ENCODE measurements at places on chromosomes 1 and 21.
A peak's percentile ranks its signal among the peaks of the same experiment; 100 is the strongest.

DNA sequence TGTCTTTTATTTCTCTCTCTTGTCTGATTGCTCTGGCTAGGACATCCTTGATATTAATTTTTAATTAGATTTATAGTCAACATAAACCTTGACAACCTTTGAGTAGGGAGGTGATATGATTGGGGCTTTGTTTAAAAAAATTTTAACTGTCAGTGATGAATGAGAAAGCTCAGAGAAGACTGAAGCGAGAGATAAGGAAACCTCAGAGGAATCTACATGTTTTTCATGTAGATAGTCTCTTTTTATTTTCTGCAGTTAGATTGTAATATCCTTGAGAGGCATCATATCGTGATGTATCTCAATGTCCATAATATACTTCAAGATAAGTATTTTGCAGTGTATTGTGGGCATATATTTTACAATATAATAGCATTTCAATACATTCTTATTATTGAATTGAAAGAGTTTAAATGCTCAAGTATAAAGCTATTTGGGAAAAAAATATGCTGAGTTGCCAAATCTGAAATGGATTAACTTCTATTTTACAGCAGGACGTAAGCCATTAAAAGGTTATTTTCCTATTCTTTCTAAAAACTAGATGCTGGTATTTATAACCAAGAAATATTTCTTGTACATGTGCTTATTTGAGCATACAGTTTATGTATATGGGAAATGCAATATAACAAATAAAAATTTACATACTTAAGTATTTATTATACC lies 802.4 kb upstream of the ADGRL4 start:
- DNase-seq: no peak

DNA sequence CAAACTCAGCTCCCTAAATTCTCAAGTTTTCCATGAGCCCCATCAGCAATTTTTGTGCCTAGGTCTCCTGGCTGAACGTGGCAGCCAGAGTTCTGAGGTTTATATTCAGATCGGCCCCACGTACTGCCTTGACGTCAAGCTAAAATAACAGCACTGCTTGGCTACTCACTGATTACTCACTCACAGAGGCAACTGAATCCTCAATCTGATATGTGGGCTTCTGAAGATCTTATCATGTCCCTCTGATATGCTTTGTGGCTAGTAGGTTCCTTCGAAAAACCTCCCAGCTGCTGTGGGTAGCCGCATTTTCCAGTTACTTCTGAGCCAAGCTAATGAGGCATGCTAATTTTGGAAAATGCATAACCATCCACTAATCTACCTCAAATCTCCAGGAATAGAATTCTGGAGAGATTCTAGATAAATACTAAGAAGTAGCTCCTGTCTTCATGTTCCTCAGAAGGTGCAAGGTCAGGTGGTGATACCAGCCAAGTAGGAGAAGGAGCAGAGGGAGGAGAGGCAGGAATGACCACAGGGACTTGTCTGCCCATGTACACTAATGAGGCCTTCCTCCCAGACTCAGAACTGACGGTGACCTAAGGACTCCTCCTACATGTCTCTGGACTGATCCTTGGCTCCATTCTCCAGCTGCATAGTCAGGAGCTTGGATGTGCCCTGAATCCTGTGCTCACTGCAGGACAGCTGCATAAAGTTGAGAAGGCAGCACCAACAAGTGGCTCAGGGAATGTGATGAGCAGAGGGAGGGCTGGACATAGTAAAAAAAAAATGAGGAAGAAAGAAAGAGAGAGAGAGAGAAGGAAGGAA lies 263.7 kb downstream of the TNR start:
- no peak for DNase-seq

- DNase-seq: no peak
These were observed 17.8 kb downstream of the TFF3 start for GRCh38 chr21:42297377-42297776.

GRCh38 chr1:236913371-236914037 lies 90.7 kb downstream of the MT1HL1 start:
- DNase-seq: peak; percentile 54

DNA sequence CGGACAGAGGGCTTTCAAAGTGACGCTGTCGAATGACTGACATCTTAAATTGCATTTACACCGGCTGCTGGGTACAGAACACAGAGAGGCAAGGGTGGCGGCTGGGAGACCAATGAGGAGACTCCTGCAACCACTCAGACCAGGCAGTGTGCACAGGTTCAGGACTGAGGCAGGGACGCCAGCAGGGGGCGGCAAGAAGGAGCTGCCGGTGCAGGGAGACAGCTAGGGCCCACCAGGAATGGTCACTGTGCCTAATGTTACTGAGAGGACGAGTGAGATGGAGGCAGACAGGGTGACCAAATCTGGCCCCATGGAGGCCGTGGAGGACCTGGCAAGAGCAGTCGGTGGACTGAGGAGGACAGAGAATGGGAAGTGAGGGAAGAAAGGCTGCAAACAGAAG lies 23.5 kb downstream of the GLIS1 start:
- DNase-seq: peak; percentile 14

- DNase-seq: no peak
These were observed 156.3 kb downstream of the DHRS3 start for GRCh38 chr1:12461754-12462153.

DNA sequence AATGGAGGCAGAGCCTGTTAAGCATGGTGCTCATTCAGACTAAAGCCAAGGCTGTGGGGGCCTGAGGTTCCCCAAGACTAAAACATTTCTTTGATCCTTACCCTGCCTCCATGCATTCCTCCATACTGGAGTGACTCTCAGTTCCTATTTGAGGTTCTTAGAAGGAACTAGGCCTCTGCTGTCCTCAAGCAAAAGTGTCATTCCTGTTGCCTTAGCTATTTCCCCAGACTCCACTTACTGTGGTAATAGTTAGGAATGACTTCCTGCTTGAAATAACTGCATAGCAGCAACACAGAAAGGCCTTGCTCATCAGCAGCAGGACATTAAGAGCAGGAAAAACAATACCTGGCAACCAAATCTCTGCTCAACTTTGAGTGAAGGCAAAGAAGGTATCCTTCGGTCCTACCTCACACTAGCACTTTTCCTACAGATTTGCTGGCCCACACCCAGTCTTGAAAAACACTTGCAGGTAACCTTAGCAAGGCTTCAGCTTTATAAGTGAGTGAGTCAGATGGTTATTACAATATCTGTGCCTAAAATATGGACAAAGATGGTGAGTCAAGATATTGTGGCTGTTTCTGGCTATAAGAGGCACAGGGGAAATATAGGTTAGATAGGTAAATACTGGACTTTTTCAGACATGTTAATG lies 14.8 kb downstream of the LRRC41 start:
- peak; percentile 80 for DNase-seq

All from HFFc6 (cell line).